AG08395 (cell line): ENCODE measurements at places on chromosomes 2 and 18.

DNA sequence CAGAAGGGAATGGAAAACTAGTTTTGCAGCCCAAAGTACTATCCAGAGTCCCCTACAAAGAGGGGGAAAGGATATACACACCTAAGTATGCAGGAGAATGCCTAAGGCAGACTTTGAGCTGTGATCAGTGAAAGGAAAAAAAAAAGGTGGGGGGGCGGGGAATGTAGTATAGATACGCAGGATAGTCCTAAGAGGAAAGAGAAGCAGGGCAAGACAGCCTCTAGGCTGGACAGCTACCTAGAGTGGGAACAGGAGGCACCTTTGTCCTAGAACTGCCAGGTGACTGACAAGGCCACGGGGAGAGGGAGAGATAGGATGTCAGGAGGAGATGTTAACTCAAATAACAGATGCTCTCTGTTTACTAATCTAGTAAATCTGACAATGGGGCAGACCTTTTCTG lies 6.0 kb downstream of the REEP1 start:
- no peak for DNase-seq

DNA sequence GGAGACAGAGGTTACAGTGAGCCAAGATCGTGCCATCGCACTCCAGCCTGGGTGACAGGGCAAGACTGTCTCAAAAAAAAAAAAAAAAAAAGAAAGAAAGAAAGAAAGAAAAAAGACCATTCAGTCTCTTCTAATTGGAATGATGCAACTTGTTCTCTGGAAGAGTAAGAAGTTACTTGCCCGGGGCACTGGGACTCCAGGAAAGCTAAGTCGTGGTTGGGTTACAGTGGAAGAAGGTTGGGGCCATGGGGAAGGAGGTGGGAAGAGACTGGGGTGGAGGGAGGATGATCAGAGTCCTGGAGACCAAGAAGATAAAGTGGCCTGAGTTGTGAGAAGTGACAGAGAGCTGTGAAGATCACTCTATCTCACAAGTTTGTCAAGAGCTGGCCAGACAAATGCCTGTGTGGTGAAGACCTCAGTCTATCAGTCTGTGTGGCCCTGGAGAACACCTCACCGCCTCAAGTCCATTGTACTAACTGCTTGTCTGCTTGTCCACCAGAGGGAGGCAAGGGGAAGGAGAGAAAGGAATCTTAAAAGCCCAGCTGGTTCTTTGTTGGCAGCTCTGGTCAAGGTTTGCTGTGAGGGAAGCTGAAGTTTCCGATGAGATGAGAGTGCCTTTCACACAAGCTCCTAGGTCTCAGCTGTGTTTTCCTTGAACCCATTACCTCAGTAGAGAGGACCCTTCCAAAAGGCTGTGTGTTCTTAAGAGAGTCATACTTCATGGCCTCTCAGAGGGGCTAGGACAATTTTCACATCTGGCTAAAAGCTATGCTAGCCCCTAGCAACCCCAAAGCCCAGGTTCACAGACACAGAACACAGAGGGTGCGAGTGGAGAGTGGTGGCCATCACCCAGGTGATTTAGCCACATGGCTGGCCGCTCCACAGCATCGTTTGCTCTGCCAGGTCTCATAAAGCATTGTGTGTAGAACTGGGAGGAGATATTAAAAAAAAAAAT lies 72.0 kb upstream of the TMEM178A start:
- DNase-seq, result peak; percentile 78

DNA sequence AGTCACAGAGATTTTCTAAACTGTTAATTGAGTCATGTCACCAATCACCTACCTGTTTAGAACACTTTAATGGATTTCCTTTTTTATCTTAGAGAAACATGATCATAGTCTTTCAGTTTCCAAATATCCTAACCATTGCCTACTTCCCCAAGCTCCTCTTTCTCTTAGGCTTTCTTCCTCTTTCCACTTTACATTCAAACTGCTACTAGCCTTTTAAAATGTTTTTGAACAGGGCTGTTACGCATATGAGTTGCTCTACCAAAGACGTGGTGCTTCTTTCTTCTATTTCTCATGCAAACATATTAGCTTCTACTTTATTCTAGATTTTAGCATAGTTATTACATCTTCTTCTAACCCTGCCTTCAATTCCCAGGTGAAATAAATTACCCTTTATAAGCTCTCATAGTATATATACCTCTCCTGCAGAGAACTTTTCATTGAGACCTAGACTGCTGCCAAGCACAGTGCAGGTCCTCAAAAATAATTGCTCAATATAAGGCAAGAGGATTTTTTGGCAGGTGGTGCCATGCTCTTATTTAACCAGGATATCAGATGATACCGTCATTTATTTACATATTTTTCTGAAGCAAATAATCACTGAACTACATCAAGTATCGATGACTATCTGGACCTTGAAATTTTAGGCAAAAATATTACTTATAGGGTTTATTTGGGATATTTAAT lies 937.1 kb downstream of the TSN start:
- no peak for DNase-seq

GRCh38 chr2:200985799-200986198 lies 22.3 kb upstream of the ORC2 start:
- DNase-seq, result peak; percentile 34

DNA sequence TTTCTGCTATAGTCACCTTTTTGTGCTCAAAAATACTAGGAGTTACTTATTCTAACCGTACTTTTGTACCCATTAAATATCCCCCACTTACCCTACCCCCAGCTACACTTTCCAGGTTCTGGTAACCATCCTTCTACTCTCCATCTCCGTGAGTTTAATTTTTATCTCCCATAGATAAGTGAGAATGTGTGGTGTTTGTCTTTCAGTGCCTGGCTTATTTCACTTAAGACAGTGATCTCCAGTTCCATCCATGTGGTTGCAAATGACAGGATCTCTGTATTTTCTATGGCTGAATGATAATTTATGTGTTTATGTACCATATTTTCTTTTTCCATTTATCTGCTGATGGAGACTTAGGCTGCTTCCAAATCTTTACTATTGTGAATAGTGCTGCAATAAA lies 323.3 kb downstream of the ZNF804A start:
- DNase-seq, result no peak

GRCh38 chr2:119536707-119537106 lies 7.5 kb upstream of the CFAP221 start:
- no peak for DNase-seq

DNA sequence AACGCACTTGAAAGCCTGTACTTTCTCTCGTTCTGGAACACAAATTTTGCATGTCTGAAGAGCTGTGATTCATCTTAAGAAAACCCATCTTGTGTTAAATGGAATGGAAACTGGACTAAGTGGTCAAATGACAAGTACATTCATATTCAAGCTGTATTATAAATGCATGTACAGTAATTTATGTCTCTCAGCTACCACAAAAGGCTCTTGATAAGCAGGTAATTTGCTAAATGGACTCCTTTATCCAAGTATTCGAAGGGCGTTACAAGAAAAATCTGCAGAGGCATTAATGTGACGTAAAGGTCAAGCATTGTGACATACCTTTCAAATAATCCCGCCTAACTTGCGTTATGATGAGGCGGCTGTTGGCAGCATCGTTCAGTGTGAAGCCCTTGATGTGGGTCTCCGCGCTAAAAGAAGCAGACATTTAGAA lies 66.6 kb downstream of the ABCG8 start:
- no peak for DNase-seq

- DNase-seq, result no peak
These were observed 272.1 kb downstream of the NAPG start for GRCh38 chr18:10797896-10798295.

GRCh38 chr18:76885001-76885400 lies 62.6 kb downstream of the ZNF236 start:
- DNase-seq, result no peak
